Esophagus muscularis mucosa (tissue), 4 donors: ENCODE measurements at places on chromosomes 11 and 22. TPM values are rescaled to one million over a fixed set of nuclear protein-coding genes. Genes with fewer than 3 reads are reported as not detected.
A peak's percentile ranks its signal among the peaks of the same experiment; 100 is the strongest.

DNA sequence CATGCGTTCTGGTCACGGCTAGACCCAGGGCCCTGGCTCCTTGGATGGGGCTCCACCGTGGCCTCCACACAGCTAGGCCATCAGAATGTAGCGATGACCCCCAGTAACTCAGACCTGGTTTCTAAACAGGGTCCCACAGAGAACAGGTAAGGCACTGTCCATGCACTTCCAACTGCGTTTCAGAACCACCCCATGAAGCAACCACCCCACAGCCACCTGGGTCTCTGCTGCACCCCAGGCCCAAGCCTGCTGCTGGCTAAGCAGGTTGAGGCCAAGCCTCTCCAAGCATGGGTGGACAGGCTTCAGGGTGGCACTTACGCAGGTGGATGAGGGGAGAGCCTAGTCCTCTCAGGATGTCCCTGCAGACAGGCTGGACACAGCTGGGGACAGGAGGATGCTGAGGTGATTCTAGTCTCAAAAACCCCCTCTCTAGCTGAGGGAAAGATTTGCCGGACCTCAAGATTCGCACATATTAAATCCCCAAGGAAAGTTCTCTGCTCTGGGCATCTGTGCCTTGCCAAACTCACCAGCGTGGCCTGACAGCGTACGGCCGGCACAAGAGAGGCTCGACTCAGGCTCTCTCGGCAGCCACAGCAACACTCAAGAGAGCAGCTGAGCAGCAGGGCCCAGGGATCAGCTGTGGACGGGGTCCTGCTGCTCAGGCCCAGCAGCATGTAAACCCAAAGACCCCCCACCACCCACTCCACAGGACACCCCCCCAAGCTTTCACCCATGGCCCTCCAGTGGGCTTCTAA is 141.6 kb downstream of the CRYBB2 start:
- no peak for DNase-seq

DNA sequence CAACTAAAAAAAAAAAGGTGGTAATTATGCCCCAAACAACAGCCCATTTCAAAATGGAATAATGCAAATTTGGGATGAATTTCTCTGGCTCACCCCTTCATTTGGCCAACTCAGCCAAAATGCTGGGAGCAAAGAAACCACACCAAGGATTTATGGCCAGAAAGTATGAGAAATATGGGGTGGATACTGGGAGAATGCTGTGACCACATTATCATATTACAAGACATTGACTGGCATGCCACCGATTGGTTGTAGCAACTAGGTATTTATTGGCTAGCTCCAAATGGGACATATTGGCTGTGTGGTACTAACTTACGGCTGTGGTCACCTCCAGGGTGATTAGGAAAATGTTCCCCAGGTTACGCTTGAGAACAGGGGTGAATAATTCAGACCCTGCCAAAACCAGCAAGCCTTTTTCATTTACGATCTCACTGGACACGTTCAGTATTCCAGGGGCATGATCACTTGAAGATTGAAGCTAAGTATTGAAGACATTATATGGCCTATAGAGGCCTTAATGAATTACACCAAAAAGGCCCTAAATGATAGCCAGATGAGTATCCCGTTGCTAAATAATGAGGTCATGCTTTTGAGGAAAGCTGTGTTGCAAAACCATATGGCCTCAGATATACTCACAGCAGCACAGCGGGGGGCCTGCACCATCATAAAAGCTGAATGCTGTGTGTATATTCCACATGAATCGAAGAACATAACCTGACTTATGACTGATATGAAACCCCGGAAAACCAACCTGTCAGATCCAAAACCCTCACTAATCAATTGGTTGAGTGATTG is 3.8 kb upstream of the FDX1 start:
- DNase-seq = no peak

- DNase-seq = no peak
Observed at GRCh38 chr11:34682825-34683224, 61.9 kb downstream of the EHF start.

- DNase-seq = no peak
Observed at GRCh38 chr11:61683961-61684869, 4.0 kb downstream of the DAGLA start.

- DNase-seq = no peak
Observed at GRCh38 chr11:92443199-92443598, 218.6 kb downstream of the FAT3 start.

- no peak for DNase-seq
Observed at GRCh38 chr11:7637447-7638157, 35.7 kb downstream of the CYB5R2 start.

DNA sequence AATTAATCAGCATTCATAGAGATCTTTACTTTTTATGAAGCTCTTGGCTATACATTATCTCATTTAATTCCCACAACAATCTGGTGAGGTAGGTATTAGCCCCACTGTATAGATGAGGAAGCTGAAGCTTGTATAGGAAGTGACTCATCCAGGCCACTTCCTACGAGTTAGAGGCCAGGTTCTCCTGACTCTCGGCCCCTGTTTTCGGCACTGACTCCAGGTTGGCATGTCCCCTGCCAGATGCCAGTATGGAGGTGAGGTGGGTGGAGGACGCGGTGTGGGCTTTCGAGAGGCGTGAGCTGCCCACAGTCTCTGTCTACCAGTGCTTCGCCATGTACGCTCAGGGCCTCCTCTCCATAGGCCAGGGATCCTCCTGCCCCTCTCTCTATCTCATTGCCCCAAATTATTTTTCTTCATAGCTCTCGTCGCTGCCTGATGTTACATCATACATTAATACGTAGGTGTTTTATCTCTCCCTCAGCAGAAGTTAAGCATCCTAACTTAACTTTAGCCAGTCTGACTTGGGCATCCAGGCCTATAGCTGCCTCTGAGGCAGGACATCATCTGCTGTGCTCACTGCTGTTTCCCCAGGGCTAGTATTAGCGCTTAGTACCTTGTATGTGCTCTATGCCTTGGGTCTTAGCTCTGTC is 9.0 kb downstream of the DGAT2 start:
- no peak for DNase-seq

DNA sequence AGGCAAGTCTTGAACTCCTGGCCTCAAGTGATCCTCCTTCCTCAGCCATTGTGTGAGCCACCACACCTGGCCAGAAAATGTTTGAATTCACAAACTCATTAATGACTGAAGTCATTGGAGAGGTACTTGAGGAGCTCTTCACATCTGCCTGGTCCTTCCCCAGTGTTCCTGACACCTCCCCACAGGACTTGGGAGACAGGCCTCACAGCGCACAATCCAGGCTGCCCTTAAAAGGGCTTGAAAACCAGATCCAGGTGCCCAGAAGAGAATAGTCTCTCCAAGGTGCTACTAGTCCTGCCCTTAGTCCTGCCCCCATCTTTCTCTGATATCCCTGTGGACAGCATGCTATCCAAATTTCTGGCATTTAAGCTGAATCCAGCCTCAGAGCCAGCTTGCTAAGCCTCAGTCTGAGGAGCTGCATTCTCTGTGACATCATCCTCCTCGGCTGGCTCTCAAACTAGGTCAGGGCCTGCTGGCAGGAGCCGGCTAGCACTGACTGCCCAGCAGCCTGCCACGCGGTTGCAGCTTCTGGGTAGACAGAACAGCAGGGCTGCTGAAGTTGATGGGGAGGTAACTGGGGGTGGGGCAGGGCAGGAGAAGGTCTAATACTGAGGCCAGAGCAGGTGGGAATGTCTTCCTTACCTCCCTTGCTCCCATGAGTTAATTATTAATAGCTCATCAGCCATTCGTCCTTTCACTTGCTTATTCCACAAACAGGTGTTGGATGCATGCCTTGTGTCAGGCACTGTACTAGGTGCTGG is 35.3 kb upstream of the NECTIN1 start:
- DNase-seq = no peak

- DNase-seq = no peak
Observed at GRCh38 chr22:18110194-18110953, at the start of gene TUBA8. Gene TUBA8, plus strand, starts transcription at chr22:18110809. Its CDS starts 57 bp downstream, at chr22:18110866.

DNA sequence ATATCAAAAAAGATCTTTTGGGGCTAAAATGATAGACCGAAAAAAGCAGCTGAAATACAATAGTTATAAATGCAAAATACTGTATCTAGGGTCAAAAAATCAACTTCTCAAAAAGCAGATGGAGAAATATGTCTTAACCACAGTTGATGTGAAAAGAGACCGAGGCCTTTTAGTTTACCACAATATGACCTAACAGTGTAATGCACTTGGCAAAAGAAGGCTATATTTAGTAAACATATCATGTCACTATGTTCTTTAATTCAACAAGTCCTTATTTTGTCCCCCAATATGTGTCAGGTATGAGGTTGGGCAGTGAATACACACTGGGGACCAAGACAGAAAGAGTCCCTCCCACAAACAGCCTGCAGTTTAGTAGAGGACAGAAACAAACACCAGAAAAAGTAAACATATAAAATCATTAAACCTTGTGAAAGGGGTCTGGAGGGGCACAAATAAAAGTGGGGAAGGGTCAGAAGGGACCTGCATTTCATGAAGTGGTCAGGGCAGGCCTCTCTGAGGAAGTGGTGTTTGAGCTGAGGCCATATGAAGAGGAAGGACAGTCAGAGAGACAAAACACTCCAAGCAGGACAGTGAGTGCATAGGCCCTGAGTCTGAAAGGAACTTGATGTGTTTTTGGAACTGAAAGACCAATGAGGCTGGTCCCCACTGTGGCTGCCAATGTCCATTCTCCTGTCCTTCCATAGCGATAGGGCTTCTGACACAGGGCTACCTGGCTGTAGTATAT is 53.4 kb downstream of the LIF start:
- DNase-seq = no peak

GRCh38 chr22:36164621-36165020 is 4.1 kb upstream of the APOL3 start:
- DNase-seq = no peak

DNA sequence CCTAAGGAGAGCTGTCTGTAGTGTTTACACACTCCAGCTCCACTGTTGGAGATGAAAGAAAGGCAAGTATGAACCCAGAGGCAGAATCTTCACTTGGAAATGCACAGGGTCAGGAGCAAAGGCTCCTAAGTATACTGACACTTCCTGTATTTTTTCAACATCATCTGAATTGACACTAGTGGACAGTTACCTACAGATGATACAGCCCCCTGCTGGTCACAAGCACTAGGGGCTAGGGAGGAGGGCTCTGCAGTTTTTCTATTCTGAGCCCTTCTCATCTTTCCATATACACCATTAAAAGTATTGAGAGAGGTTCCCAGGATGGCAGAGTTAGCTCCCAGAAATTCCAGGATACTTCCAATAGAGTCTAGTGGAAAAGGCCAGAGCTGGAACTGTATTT is 290.3 kb upstream of the API5 start:
- no peak for DNase-seq

- DNase-seq = no peak
Observed at GRCh38 chr11:77723024-77723423, 85.4 kb upstream of the CLNS1A start.

- peak; percentile 74 for DNase-seq
Observed at GRCh38 chr11:71164186-71164585, 88.2 kb downstream of the SHANK2 start.

- no peak for DNase-seq
Observed at GRCh38 chr11:62306227-62306626, 7.4 kb upstream of the SCGB1D4 start.

The OR4A16 gene
- total RNA-seq = not detected

The GUCD1 gene
- total RNA-seq = 137 TPM

The CABP7 gene
- total RNA-seq = under 0.01 TPM

The KCNK4 gene
- not detected for total RNA-seq
